ENCODE measurements at places on chromosomes 3 and 15.

DNA sequence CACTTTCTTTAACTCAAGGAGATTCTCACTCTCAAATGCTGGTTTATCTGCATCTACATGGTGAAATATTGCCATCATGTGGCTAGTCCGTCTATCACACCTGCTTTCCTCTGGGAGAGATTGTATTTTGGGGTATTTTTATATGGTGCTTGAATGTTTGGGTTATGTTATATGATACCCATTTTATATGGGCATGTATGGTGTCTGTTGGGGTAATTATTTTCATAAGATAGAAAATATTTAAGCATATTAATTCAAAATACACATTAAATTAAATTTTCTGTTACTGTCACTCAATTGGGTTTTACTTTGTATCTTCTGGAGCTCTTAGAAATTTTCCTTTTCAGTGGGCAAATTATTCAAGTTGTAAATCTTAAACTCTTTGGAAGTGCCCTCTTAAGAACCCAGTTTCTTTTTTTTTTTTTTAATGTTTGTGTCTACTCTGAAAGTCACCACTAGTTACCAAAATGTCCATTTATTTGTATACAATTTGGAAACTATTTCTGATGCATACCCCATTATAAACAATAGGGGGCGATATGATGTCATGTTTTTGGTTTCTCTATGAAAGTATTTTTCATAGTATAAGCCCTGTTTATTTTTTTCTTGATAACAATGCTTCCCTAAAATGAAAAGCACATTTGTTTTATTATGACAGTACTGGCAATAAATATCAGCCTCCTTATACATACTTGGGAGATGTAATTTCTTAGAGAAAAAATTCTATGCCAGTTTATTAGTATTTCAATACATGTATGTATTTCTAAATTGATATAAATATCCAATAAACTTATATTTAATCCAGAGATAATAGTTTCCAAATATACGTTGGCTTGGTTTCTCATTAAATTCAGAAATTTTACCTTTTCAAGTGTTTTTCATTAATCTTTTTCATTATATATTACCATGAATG lies 36.1 kb upstream of the PLSCR5 start:
- DNase-seq: no peak

DNA sequence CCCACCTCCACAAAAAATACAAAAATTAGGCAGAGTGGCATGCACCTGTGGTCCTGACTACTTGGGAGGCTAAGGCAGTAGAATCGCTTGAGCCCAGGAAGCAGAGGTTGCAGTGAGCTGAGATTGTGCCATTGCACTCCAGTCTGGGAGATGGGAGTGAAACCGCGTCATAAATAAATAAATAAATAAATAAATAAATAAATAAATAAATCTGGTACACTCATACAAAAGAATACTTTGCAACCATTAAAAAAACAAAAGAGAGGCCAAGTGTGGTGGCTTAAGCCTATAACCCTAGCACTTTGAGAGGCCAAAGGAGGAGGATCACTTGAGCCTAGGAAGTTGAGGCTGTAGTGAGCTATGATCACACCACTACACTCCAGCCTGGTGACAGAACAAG lies 28.0 kb downstream of the MESP1 start:
- DNase-seq: no peak

DNA sequence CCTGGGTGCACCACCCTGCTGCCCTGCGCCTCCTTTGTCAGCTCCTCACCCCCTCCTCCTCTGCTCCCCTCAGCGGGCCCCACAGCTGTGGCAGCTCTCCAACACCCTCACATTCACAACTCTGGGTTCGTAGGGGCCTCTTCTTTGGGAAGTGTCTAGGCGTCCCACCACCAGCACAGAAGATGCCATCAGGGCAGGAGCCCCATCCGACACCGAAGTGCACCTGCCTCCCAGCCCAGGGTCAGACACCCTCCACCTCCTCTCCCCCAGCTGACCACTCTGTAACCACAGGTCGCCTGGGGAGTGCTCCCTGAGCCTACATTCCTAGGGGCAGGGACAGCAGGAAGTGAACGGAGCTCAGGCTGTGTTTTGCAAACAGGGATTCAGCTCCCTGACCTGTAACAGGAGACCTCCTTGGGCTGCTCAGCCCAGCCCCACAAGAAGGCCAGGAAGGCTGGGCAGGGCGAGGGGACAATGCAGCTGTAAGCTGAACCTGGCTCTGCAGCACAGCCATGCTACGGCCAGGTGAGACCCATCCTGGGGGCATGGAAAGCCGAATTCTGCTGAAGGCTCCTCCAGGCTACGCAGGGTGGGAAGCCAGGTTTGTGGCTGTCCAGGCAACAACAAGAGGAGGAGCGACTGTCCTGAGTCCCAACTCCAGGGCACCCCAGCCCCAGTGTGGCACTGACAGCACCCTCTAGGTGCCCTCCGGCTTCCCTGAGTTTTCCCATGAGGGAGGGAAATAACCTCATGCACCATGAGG lies 269.0 kb downstream of the GOLGA6L6 start:
- no peak for DNase-seq

DNA sequence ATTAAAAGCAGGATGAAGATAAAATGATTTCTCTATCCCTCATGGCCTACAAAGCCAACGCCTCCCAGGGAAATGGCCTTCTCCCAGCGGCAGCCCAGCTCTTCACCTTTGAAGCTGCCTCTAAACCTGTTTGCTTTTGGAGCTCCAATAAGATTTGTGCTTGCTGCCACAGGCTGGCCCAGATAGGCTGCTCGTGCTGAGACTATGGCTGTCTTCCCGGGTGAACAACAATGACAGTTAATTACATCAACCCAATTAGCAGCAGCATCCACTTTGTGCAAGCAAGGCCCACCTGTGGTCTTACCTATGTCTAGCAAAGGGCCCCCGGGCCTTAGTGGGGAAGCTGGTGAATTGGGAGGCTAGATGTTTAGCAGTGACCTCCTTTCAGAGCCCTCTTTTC lies 179.6 kb downstream of the P3H2 start:
- DNase-seq: no peak

- no peak for DNase-seq
These were observed 134.8 kb downstream of the AKAP13 start for GRCh38 chr15:85515212-85515611.

- no peak for DNase-seq
These were observed 762.6 kb upstream of the GOLIM4 start for GRCh38 chr3:168858327-168858726.

GRCh38 chr15:90481023-90481422 lies 48.7 kb upstream of the CRTC3 start:
- DNase-seq: no peak

GRCh38 chr3:168616915-168617314 lies 521.2 kb upstream of the GOLIM4 start:
- DNase-seq: no peak

DNA sequence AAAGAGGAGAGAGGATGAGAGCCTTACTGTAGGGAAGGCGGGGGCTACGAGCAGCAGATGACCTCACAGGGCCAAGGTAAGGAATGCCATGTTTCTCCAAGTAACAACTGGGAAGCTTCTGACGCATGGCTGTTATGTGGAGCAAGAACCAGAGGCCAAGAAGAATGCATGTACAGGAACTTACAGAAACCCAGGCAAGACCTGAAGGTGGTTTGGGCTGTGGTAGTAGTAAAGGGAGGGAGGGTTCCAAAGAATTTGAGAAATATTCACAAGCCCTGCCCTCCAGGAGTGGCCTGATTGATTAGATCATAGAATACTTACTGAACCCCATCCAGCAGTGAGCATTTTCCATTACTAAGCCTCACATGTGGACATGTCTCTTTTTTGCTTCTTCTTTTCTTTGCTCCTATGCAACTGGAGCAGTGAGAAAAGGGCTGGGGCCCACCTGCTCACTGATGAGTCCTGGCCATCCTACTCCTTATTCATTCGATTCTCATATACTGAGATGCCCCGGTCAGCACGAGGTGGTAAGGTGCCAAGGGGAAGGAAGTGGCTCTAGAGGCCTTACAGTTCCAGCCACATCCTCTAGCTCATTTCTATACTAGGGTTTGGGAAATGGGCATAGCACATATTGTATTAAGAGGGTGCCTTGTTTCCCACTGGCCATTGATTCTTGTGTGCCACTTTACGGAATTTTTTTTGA lies 8.3 kb upstream of the SLC12A8 start:
- no peak for DNase-seq

All from stimulated activated CD8-positive, alpha-beta memory T cell treated with anti-CD3 and anti-CD28 coated beads, Interleukin-15, amount 100 ng/mL, for 24 hours (primary cell).